NCI-H748 treated with DMSO at 0.1 percent for 48 hours (cell line): ENCODE measurements at places on chromosomes 6 and 20.

DNA sequence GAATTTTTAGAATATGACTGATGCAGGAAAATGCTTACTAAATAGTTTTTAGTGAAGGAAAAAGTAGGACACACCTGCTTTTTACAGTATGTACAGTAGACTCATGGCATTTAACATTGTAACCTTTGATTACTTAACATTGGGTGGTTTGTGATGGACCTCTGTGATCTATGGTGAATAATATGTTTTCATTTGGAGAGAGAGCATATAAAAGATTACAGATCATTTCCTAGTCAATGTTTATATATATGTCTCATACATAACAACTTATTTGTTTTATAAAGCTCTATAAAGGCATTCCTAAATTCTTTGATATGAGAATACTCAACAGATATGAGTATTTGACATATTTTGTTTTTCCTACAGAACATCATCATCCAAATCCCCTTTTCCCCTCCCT lies 129.3 kb upstream of the PDE7B start:
- DNase-seq: no peak

- DNase-seq: no peak
Observed at GRCh38 chr6:40822619-40823018, 216.4 kb downstream of the UNC5CL start.

DNA sequence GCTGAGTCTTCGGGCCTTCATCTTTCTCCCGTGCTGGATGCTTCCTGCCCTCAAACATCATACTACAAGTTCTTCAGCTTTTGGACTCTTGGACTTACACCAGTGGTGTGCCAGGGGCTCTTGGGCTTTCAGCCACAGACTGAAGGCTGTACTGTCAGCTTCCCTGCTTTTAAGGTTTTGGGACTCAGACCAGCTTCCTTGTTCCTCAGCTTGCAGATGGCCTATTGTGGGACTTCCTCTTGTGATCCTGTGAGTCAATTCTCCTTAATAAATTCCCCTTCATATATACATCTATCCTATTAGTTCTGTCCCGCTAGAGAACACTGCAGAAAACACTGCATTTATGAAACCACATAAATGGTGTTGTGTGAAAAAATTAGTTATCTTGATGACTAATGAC lies 13.9 kb upstream of the BCLAF1 start:
- DNase-seq: no peak

DNA sequence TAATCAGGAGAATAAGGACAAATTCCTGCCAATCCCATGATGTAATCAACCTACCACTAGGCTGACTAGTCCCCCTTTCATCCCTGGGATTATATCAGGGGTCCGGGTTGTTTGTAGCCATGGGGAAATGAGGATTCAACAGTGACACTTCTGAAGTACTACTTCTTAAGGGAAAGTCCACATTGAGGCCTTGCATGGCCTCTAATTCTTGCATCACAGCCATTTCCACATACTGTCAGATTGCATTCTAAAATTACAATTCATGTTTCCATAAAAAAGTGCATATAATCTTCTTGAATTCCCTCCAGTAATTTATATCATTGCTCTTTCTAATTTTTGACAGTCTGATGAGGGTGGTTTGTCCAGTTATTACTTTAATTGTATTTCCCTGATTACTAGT lies 184.2 kb downstream of the PHF3 start:
- no peak for DNase-seq
